ENCODE measurements at places on chromosomes 12 and 14. TPM values are rescaled to one million over a fixed set of nuclear protein-coding genes. Genes with fewer than 3 reads are reported as not detected.
A peak's percentile ranks its signal among the peaks of the same experiment; 100 is the strongest.

Gene ARHGAP9
- 0.52 TPM for total RNA-seq

Gene TMEM116
- total RNA-seq, result 13.6 TPM

GRCh38 chr12:61821381-61821780 is 438.8 kb upstream of the USP15 start:
- no peaks in the 10 kb centered on the region for H3K27me3 ChIP-seq
- H3K27ac ChIP-seq, result no peak overlapping the region
- H3K36me3 ChIP-seq, result no peaks in the 10 kb centered on the region
- no peaks in the 10 kb centered on the region for H3K4me1 ChIP-seq

GRCh38 chr14:57848786-57849185 is 17.1 kb downstream of the SLC35F4 start:
- no peaks in the 10 kb centered on the region for H3K27me3 ChIP-seq
- H3K4me3 ChIP-seq, result no peak overlapping the region
- H3K4me1 ChIP-seq, result peaks cover 40% of the 10 kb centered on the region
- H3K36me3 ChIP-seq, result no peaks in the 10 kb centered on the region
- peak overlapping the region; percentile 27 for H3K27ac ChIP-seq

DNA sequence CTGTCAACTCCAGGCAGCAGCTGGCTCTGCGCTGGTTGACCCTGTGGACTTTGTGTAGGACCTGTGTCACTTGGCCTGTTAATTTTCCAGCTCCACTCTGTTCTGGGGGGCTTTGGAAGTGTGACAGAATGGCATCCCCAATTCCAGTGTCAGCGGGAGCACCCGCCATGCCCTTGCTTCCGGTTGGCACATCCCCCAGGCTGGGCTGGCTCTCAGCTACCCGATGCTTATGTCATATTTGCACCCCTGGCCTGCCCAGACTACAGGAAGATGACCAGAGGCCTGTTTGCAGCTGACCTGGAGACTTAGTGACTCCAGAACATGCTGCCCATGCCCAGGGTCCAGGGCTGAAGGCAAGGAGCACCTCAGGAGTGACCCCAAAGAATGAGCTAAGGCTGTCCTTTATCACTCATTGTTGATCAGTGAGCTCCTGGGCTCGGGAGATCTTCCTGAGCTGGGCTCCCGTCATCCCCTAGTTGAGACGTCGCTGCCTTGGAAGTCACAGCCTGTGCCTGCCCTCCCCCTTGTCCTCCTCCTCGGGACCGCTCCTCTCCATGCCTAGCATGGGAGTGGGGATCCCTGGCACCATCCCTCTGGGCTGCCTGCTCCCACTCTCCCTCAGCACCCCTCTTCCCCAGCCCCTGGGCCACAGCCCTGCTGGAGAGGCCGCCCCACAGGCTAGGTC is 163.4 kb upstream of the RTL1 start:
- H3K27me3 ChIP-seq, result no peaks in the 10 kb centered on the region
- H3K36me3 ChIP-seq, result no peaks in the 10 kb centered on the region
- H3K4me3 ChIP-seq, result no peak overlapping the region
- DNase-seq, result no peak
- H3K27ac ChIP-seq, result no peak overlapping the region

- H3K4me1 ChIP-seq, result no peaks in the 10 kb centered on the region
- no peaks in the 10 kb centered on the region for H3K36me3 ChIP-seq
- H3K4me3 ChIP-seq, result no peak overlapping the region
- H3K27me3 ChIP-seq, result peaks cover 33% of the 10 kb centered on the region
- H3K27ac ChIP-seq, result no peak overlapping the region
These were observed 19.5 kb downstream of the PLXNC1 start for GRCh38 chr12:94167756-94168416.

Data from A673 (cell line).